ENCODE measurements at places on chromosomes 5 and 9.

GRCh38 chr5:56986626-56986947 is 34.7 kb upstream of the MIER3 start:
- no peak for DNase-seq

GRCh38 chr5:169182797-169183196 is 118.1 kb downstream of the SLIT3 start:
- DNase-seq, result peak; percentile 22

DNA sequence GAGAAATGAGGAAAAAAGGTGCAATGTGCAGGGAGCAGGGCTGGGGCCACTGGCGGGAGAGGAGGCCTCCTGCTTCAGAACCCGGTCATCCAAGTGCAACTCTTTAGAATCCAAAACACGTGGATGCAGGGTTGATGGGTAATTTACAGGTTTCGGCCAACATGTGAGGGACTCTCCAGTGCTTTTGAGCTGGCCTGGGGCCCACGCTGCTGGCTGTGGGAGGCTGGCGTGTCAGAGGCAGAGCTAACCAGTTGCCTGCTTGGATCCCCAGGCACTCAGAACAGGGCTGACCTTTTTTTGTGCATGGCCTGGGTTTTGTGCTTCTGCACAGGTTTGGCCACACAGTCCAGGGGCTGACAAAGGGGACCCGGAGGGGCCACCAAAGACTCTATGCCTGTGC is 61.6 kb downstream of the GADD45G start:
- no peak for DNase-seq

DNA sequence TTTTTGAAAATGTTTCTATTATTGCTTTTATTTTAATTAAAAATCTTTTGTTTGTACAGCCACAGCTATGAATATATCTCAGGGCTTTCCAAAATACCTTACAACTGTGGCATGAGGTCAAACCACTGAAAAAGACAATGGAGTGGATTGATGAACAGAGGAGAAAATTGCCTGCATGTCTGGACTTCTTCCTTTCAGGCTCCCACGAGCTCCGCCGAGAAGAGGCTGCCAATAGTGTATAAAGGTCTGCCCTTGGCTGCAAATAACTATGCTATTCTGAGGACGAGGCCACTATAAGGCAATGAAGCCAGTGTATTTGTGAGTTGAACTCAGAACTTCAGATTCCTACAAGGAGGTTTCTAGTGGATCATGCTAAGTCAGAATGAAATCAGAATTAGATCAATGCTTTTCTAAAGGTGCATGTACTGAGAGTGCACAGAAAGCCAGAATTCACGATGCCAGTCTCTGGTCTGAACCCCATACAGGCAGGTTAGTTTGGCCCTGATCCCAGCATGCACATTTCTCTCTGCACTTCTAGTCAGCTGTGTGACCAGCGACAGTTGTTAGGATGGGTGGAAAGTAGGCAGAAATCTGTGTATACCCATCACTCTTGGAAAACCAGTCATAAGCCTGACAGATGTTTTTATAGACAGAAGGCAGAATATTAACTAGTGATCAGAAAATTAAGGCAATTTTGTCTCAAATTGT is 42.7 kb upstream of the PLPP1 start:
- peak; percentile 48 for DNase-seq

DNA sequence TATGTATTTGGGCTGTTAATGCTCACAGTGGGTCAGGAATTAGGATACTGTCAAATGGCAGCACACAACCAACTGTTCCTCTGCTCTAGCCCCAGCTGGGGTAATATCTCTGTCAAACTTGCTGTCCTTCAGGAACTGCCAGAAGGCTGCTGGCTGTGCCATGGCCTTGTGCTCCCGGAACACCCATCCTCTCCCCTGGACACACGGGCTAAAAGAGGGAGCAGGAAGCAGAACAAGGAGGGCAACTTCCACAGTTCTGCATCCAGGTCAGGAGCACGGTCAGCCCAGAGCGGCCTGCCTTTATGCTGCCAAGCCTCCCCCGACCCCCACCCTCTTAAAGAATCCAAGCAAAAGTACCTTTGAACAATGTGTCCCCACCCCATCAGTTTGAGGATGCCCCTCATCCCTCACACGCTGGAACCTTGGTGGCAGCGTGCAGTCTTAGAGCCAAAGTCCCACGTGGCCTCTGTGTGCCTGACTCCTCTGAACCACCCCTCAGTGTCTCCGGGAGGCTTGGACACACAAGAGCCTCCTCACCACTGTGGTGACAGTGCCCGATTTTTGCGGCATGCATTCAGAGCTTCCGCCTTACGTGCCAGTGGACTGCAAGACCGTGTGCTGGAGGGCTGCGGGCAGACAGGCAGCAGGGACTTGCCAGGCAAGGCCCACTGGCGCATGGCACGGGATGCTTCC is 60.8 kb downstream of the PSMB7 start:
- DNase-seq, result no peak
